ENCODE measurements at places on chromosomes 2 and 18. TPM values are rescaled to one million over a fixed set of nuclear protein-coding genes. Genes with fewer than 3 reads are reported as not detected.

The ALLC gene
- total RNA-seq, result not detected

The MC5R gene
- total RNA-seq, result not detected

GRCh38 chr18:45243340-45244110 is 371.8 kb upstream of the SLC14A2 start:
- no peak overlapping the region for H3K27ac ChIP-seq
- H3K27me3 ChIP-seq, result no peaks in the 10 kb centered on the region
- H3K4me3 ChIP-seq, result no peak overlapping the region
- no peak for DNase-seq
- no peaks in the 10 kb centered on the region for H3K4me1 ChIP-seq
- no peaks in the 10 kb centered on the region for H3K36me3 ChIP-seq

DNA sequence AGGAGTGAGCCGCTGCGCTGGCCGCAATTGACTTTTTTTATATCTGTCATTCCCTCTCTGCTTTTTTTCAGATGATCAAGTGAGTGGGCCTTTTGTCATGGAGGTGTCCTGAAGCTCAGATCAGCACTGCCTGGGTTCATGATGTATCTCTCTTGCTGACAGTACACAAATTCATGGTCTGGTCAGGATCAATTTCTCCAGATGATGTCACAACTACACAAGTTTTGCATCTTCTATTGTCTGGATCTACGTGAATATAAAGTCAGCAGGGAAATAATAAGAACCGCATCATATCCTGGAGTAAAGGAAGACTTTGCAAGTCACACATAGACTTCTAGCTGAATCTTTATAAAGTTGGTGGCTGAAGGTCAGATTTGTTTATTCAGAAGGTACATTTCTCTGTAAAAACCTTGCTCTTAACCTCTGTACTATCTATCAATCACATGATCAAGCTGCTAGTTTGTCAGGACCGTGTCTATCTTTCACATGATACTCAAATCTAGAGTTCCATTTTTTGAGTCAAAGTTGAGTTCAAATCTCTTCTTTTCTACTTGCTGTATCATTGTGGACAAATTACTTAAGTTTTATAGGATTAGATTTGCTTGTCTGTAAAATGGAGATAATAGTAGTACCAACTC is 13.1 kb upstream of the CD28 start:
- H3K4me3 ChIP-seq, result no peak overlapping the region
- H3K36me3 ChIP-seq, result no peaks in the 10 kb centered on the region
- no peak overlapping the region for H3K27ac ChIP-seq
- no peaks in the 10 kb centered on the region for H3K4me1 ChIP-seq
- no peak for DNase-seq

DNA sequence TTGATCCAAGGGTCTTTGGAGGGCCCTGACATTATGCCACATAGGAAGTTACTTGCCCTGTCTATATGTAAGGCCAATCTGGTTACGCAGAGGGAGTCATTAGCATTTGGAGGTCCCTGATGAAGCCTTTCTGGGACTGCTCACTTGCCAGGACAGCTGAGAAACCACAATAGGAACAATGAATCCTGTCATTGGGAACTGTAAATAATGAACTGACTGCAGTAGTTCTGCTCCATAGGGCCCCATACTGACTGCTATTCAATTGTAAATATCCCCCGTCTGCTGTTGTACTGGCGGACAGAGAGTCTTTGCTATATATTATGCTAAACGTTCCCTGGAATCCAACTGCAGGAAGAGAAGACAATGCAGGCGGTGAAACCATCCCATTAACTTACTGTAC is 149.4 kb upstream of the DCC start:
- no peaks in the 10 kb centered on the region for H3K36me3 ChIP-seq
- H3K27me3 ChIP-seq, result no peaks in the 10 kb centered on the region
- no peaks in the 10 kb centered on the region for H3K4me1 ChIP-seq
